Ascending aorta (tissue), 2 donors: ENCODE measurements at places on chromosomes 13 and 19. TPM values are rescaled to one million over a fixed set of nuclear protein-coding genes. Genes with fewer than 3 reads are reported as not detected.

GRCh38 chr13:46555722-46556417 is 2.9 kb downstream of the LRCH1 start:
- peak overlapping the region; percentile 95 for H3K27ac ChIP-seq
- no peaks in the 10 kb centered on the region for H3K27me3 ChIP-seq
- peaks cover 2% of the 10 kb centered on the region for H3K4me1 ChIP-seq

DNA sequence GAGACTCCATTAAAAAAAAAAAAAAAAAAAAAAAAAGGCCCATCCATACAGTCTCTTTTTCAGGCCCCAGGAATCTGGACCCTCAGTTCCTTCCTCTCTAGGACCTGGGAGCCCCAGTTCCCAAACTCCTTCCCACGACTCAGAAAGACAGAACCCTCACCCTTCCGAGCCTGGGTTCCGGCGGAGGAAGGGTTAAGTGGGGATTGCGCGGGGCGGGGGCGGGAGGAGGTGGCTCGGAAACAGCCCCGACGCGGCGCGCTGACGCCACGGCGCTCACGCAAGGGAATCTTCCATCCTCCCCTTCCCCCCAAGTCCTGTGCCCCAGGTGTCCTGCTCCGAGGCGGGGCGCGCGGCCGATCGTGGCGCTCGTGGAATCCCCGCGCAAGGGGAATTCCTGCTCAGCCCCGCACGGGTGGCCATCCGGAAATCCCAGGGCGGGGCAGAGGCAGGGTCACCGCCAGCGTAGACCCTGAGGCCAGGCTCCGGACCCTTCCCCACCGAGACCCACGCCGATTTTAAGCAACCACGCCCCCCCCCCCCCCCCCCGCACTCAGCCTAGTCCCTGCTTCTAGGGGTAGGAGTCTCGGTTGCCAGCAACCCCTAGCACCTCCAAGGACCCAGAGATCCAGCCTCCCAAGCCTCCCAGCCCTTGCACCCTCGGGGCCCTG is 659 bp downstream of the NFKBID start:
- peaks cover 21% of the 10 kb centered on the region for H3K36me3 ChIP-seq
- peak overlapping the region; percentile 76 for H3K4me3 ChIP-seq
- DNase-seq: peak; percentile 84
- no peaks in the 10 kb centered on the region for H3K27me3 ChIP-seq

Gene RASL11A
- total RNA-seq: 50.4 TPM

Gene S1PR4
- total RNA-seq: 4.9 TPM

GRCh38 chr13:86731987-86732386 is 932.8 kb upstream of the SLITRK6 start:
- DNase-seq: no peak
- no peaks in the 10 kb centered on the region for H3K27me3 ChIP-seq
- H3K4me3 ChIP-seq: no peak overlapping the region
- H3K4me1 ChIP-seq: no peaks in the 10 kb centered on the region
- H3K36me3 ChIP-seq: no peaks in the 10 kb centered on the region
- no peak overlapping the region for H3K27ac ChIP-seq

Gene KLK15
- not detected for total RNA-seq

DNA sequence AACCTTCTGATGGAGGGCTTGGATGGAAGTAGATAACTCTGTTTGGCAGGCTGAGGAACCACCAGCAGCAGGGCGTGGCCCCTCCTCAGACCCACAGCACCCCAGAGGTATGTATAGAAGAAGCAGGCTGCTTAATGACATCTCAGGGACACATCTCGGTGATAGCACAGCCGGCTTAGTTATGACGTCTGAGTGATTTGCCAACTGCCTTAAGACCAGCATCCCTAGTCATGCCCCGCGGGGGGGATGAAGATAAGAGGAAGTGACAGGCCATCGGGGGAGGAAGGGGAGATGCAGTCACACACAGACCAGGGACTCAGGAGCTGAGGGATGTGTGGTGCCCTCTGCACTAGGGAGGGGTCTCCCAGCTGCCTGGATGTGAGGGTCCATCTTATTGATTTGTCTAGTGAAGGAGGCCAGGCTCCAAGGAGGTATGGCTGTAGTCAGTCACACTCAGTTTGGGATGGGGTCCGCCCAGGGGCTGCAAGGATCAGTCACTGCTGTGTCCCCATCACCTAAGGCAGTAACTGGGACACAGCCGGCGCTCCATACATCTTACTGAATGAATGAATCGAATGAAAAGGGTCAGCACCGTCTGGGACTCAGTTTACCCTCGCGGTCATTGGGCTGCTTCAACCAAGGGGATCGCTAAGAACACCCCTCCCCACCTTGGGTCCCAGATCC is 19.2 kb upstream of the ERCC1 start:
- peak; percentile 89 for DNase-seq
- H3K36me3 ChIP-seq: no peaks in the 10 kb centered on the region
- peak overlapping the region; percentile 29 for H3K4me3 ChIP-seq
- no peaks in the 10 kb centered on the region for H3K27me3 ChIP-seq
- H3K4me1 ChIP-seq: peaks cover 24% of the 10 kb centered on the region
- peak overlapping the region; percentile 90 for H3K27ac ChIP-seq

- peaks cover 4% of the 10 kb centered on the region for H3K4me1 ChIP-seq
- no peak overlapping the region for H3K4me3 ChIP-seq
- no peak for DNase-seq
- H3K36me3 ChIP-seq: peaks cover 8% of the 10 kb centered on the region
- no peaks in the 10 kb centered on the region for H3K27me3 ChIP-seq
These were observed 900 bp downstream of the MCEMP1 start for GRCh38 chr19:7677669-7678311.

Gene C13orf42
- not detected for total RNA-seq

- H3K27me3 ChIP-seq: no peaks in the 10 kb centered on the region
- H3K27ac ChIP-seq: peak overlapping the region; percentile 93
- no peaks in the 10 kb centered on the region for H3K36me3 ChIP-seq
- H3K4me3 ChIP-seq: peak overlapping the region; percentile 93
These were observed 1.5 kb downstream of the SBNO2 start for GRCh38 chr19:1172353-1173158.

Gene ZNF665
- total RNA-seq: not detected

Gene ZNF534
- total RNA-seq: not detected

Gene KLK7
- not detected for total RNA-seq

Gene RNF17
- not detected for total RNA-seq

- DNase-seq: no peak
- H3K4me3 ChIP-seq: no peak overlapping the region
- no peaks in the 10 kb centered on the region for H3K36me3 ChIP-seq
- H3K27me3 ChIP-seq: no peaks in the 10 kb centered on the region
- H3K27ac ChIP-seq: no peak overlapping the region
These were observed 15.7 kb upstream of the ENOX1 start for GRCh38 chr13:43802511-43802910.

Gene WDR87
- not detected for total RNA-seq

Gene SLITRK6
- total RNA-seq: not detected

Gene AKT1S1
- total RNA-seq: 12.8 TPM

GRCh38 chr13:26973295-26973694 is 198.3 kb downstream of the USP12 start:
- H3K27ac ChIP-seq: no peak overlapping the region
- no peaks in the 10 kb centered on the region for H3K4me1 ChIP-seq
- no peaks in the 10 kb centered on the region for H3K27me3 ChIP-seq
- no peaks in the 10 kb centered on the region for H3K36me3 ChIP-seq

Gene ANGPTL4
- 161 TPM for total RNA-seq

- no peaks in the 10 kb centered on the region for H3K4me1 ChIP-seq
- DNase-seq: no peak
- no peak overlapping the region for H3K27ac ChIP-seq
These were observed 2.9 kb downstream of the C3 start for GRCh38 chr19:6717441-6717971.

DNA sequence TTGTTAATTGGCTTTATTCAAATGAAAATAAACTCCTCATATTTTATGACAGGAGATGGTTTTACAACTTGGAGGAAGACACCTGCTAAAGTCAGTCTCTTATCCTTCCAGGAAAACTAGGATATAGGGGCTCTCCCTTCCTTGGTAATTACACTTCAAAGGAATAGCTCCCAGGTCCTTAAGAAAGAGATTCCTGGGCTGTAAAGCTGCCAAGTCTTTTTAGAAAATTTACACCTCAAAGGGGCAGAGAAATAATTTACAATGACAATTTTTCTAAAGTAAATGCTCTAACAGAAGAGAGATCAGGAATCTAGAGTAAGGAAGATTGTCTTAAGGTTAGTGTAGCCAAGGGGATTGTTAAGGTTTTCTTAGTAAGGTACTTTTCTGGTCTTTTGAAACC is 1359.0 kb downstream of the OLFM4 start:
- no peak overlapping the region for H3K27ac ChIP-seq
- H3K4me3 ChIP-seq: no peak overlapping the region
- DNase-seq: no peak
- H3K27me3 ChIP-seq: no peaks in the 10 kb centered on the region
- H3K36me3 ChIP-seq: no peaks in the 10 kb centered on the region

Gene YJEFN3
- total RNA-seq: 3.5 TPM

Gene KLHL1
- not detected for total RNA-seq

- no peak overlapping the region for H3K27ac ChIP-seq
- no peaks in the 10 kb centered on the region for H3K4me1 ChIP-seq
- peaks cover 4% of the 10 kb centered on the region for H3K36me3 ChIP-seq
- DNase-seq: no peak
- no peaks in the 10 kb centered on the region for H3K27me3 ChIP-seq
- H3K4me3 ChIP-seq: no peak overlapping the region
These were observed 184.2 kb downstream of the PTPRS start for GRCh38 chr19:5156231-5156986.

DNA sequence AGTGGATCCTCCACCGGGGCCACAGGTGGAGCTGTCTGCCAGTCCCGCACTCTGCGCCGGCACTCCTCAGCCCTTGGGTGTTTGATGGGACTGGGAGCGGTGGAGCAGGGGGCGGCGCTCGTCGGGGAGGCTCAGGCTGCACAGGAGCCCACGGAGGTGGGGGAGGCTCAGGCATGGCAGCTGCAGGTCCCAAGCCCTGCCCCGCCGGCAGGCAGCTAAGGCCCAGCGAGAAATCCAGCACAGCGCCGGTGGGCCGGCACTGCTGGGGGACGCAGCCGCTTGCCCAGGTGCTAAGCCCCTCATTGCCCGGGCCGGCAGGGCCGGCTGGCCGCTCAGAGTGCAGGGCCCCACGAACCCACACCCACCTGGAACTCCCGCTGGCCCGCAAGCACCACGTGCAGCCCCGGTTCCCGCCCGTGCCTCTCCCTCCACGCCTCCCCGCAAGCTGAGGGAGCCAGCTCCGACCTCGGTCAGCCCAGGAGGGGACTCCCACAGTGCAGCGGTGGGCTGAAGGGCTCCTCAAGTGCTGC is 286.4 kb downstream of the RBM26 start:
- no peak overlapping the region for H3K4me3 ChIP-seq
- H3K36me3 ChIP-seq: no peaks in the 10 kb centered on the region
- no peaks in the 10 kb centered on the region for H3K4me1 ChIP-seq
- H3K27ac ChIP-seq: no peak overlapping the region
- no peaks in the 10 kb centered on the region for H3K27me3 ChIP-seq

Gene GNG8
- total RNA-seq: not detected

GRCh38 chr19:2869618-2870017 is 2.5 kb downstream of the ZNF556 start:
- no peak for DNase-seq
- H3K4me1 ChIP-seq: no peaks in the 10 kb centered on the region
- no peak overlapping the region for H3K27ac ChIP-seq
- no peaks in the 10 kb centered on the region for H3K36me3 ChIP-seq

Gene TSHZ3
- 9.9 TPM for total RNA-seq

GRCh38 chr19:30344446-30345425 is 27.4 kb upstream of the ZNF536 start:
- DNase-seq: no peak

- no peaks in the 10 kb centered on the region for H3K27me3 ChIP-seq
- peaks cover 63% of the 10 kb centered on the region for H3K36me3 ChIP-seq
- no peaks in the 10 kb centered on the region for H3K4me1 ChIP-seq
- no peak overlapping the region for H3K4me3 ChIP-seq
- no peak overlapping the region for H3K27ac ChIP-seq
- no peak for DNase-seq
These were observed 8.2 kb upstream of the ZNF177 start for GRCh38 chr19:9354651-9355050.

- no peak for DNase-seq
- H3K4me1 ChIP-seq: no peaks in the 10 kb centered on the region
- H3K27me3 ChIP-seq: no peaks in the 10 kb centered on the region
- no peak overlapping the region for H3K4me3 ChIP-seq
- H3K36me3 ChIP-seq: no peaks in the 10 kb centered on the region
- H3K27ac ChIP-seq: no peak overlapping the region
These were observed 533.7 kb downstream of the LIG4 start for GRCh38 chr13:107681600-107681999.

Gene PEAK3
- total RNA-seq: 4.7 TPM

- no peaks in the 10 kb centered on the region for H3K36me3 ChIP-seq
- H3K4me3 ChIP-seq: no peak overlapping the region
- no peaks in the 10 kb centered on the region for H3K4me1 ChIP-seq
- DNase-seq: no peak
- H3K27ac ChIP-seq: no peak overlapping the region
These were observed 287.1 kb downstream of the ITGBL1 start for GRCh38 chr13:101739382-101740178.

Gene GRK1
- not detected for total RNA-seq

Gene MIR17HG
- not detected for total RNA-seq

Gene CTXN1
- not detected for total RNA-seq
